ENCODE measurements at places on chromosomes 16 and 17. TPM values are rescaled to one million over a fixed set of nuclear protein-coding genes. Genes with fewer than 3 reads are reported as not detected.

The COPZ2 gene
- total RNA-seq, result 34.8 TPM

The ZNF18 gene
- total RNA-seq, result 8.4 TPM

The HS3ST6 gene
- not detected for total RNA-seq

The KRT9 gene
- not detected for total RNA-seq

The HSD17B2 gene
- 8.3 TPM for total RNA-seq

The SLC6A2 gene
- not detected for total RNA-seq

The GAS2L2 gene
- not detected for total RNA-seq

The MSLN gene
- total RNA-seq, result not detected

The PSMC3IP gene
- total RNA-seq, result 7.6 TPM

The KRTAP1-1 gene
- total RNA-seq, result not detected

The RUNDC3A gene
- total RNA-seq, result not detected

The TVP23A gene
- 1.4 TPM for total RNA-seq

The C17orf78 gene
- total RNA-seq, result not detected

The NECAB2 gene
- 0.39 TPM for total RNA-seq

The HBQ1 gene
- total RNA-seq, result not detected

The PPP1R9B gene
- 31.7 TPM for total RNA-seq

The ARHGDIG gene
- total RNA-seq, result 0.72 TPM

The SLC13A5 gene
- total RNA-seq, result 1.7 TPM

The C16orf89 gene
- 0.80 TPM for total RNA-seq

The FOXJ1 gene
- not detected for total RNA-seq

The CCDC43 gene
- total RNA-seq, result 21.2 TPM

The ALOX15 gene
- 0.08 TPM for total RNA-seq

The OTOA gene
- total RNA-seq, result not detected

The TAC4 gene
- total RNA-seq, result not detected

The RAD51C gene
- total RNA-seq, result 35.3 TPM

The HOXB7 gene
- total RNA-seq, result 13.2 TPM

The TNFSF12 gene
- 20.4 TPM for total RNA-seq

The PIRT gene
- not detected for total RNA-seq

The KRT34 gene
- 8.0 TPM for total RNA-seq

The HID1 gene
- 4.3 TPM for total RNA-seq

The CD79B gene
- not detected for total RNA-seq

The ITGB4 gene
- total RNA-seq, result 22.9 TPM

The IL34 gene
- 1.1 TPM for total RNA-seq

The RMI2 gene
- 10.9 TPM for total RNA-seq

The CCL4L2 gene
- total RNA-seq, result not detected

The CD300LF gene
- not detected for total RNA-seq

The SRSF1 gene
- total RNA-seq, result 170 TPM

The USP43 gene
- 0.91 TPM for total RNA-seq

All from epithelial cell of alveolus of lung (primary cell).